WERI-Rb-1 (cell line): ENCODE measurements at places on chromosomes 6 and 20.

- no peak for DNase-seq
These were observed at the start of gene HLA-DPB1 for GRCh38 chr6:33075568-33076405. TSS of gene HLA-DPB1 (plus strand) at chr6:33075990. CDS start at chr6:33076042, 52 bp downstream.

DNA sequence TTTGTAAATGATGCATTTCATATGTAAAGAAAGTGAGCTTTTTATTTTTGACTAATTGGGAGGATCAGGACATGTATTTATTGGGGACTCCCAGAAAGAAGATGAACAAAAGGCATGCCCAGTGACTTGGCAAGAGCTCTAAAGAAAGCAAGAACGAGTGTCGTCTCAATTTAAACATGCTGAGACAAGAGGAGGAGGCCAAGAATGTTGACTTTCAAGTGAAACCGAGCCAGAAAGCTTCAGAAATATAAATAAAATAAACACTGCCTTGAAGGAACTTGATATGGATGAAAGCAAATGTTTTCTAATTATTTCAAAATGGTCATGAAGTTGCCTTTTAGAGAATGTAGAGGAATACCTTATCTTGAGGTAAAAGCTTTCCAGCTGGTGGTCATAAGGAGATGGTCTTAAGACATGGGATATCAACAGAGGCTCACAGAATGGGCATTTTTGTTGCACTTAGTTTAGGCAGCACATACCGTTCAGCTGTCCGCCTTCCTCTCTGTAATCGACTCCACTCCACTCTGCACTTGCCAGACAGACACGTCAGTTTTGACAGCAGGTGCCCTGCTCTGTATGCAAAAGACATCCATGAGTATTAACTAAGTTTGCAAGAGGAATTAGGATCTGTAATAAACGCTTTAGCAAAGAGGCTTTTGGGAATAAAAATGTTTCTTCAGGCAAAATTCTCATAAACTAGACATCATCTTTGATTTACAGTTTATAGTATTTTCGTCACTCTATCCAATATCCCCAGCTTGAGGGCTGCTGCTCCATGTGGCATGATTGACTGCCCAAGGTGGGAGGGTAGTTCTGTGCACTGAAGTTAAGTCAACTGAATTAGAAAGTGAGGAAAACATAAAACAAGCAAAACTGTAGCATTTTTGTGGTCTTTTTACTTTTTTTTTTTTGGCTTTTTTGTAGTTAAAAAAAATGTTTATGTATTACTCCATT, 613.1 kb downstream of the PKHD1 start:
- DNase-seq: no peak

DNA sequence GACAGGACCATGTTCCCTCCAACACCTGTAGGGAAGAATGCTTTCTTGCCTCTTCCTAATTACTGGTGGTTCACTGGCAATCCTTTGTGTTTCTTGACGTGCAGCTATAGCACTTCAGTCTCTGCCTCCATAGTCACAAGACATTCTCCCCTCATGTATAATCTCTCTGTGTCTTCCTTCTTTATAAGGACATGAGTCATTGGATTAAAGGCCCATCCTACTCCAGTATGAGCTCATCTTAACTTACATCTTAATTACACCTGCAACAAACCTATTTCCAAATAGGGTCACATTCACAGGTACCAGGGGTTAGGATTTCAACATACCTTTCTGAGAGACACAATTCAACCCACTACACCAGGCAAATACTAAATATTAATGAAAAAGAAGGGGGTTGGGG, 213.6 kb downstream of the RNGTT start:
- DNase-seq: no peak

DNA sequence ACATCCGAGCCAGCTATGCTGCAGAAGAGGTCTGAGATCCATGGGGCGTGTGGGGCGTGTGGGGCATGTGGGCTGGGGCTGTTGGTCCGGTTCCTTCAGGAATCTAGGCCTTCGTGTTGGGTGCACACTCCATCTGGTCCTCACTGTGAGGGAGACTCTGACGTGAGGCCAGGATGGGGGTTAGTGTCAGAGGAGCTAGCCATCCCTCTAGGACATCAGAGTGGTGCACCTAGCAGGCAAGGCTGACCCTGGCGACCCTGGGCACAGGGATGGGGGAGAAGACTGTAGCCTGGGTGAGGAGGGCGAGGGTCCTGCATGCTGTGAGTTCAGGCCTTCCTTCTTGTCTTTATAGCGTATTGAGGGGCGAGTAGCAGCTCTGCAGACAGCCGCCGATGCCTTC, 8.7 kb upstream of the PTPRA start:
- DNase-seq: no peak

DNA sequence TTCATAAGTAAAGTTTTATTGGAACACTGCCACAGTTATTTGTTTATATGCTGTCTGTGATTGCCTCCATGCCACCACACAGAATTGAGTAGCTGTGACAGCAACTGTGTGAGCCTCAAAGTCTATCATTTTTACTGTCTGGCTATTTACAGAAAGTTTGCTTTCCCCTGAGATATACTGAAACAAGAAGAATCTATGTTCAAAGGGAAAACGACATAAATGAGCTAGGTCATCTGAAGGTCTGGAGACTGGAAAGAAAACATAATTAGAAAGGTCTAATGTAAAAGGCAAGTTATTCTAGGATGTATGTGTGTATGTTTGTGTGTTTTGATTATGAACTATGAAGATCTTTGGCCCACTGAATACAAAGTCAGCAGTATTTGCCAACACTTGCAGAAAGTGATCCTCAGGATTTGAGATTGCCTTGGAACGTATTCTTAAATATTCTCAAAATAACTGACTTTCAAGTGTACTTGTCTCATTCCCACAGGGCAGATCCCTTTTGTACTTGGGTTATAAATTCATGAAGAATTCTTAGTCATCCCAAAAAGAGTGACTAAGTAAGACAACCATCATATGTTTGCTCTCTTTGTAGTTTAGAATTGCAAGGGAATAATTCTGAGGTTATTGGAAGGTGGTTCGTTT, 677.7 kb downstream of the DOK5 start:
- no peak for DNase-seq

- DNase-seq: no peak
These were observed 9.9 kb downstream of the FOXF2 start for GRCh38 chr6:1399085-1399780.

GRCh38 chr6:24228681-24229255, 102.8 kb downstream of the NRSN1 start:
- DNase-seq: no peak

- DNase-seq: no peak
These were observed 45.5 kb upstream of the NXT1 start for GRCh38 chr20:23305098-23305497.

GRCh38 chr20:37265152-37265551, 3.5 kb upstream of the GHRH start:
- DNase-seq: no peak

DNA sequence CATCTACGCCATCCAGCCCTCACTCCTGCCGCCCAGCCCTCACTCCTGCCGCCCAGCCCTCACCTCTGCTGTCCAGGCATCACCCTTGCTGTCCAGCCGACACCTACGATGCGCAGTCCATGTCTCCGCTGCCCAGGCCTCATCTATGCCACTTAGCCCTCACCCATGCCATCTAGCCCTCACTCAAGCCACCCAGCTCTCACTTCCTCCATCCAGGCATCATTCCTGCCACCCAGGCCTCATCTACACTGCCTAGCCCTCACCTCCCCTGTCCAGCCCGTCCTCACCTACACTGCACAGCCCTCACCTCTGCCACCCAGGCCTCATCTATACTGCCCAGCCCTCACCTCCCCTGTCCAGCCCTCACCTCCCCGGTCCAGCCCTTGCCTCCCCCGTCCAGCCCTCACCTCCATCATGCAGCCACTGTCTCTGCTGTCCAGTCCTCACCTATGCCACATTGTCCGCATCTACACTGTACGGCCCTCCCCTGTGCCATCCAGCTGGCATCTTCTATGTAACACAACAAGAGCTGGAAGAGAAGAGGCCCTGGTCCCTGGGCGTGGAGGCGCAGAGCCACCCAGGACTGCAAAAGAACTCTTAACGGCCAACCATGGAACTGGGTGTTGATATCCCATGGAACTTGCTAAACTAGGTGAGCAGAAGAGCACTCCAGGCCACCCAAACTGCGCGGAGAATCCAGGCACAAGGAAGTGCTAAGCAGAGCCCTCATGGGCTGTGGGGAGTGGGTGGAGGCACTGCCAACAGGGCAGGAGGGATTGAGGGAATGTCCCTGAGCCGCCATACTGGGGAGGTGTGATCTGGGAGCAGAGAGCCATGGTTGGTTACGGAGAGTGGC, 31.0 kb downstream of the RNASET2 start:
- DNase-seq: no peak

GRCh38 chr6:90488816-90489215, 98.1 kb downstream of the MAP3K7 start:
- DNase-seq: no peak

DNA sequence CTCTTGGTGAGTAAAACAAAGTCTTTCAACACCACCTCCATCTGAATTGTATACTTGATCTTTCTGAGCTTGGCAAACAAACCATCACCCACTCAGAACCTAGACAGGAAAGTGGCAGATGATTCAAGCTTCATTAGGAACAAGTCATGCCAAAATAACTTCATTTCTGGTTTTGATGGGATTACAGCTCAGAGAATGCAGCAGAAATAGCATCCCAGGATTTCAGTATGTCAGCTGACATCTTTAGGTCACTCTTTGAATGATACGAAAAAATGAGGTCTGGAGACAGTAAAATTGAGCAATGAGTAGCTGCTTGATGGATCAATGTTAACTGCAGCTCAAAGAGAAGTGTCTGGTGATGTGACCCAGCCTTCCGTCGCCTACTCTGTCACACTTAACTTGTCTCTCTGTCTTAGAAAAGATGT, 92.4 kb downstream of the GJA10 start:
- no peak for DNase-seq

DNA sequence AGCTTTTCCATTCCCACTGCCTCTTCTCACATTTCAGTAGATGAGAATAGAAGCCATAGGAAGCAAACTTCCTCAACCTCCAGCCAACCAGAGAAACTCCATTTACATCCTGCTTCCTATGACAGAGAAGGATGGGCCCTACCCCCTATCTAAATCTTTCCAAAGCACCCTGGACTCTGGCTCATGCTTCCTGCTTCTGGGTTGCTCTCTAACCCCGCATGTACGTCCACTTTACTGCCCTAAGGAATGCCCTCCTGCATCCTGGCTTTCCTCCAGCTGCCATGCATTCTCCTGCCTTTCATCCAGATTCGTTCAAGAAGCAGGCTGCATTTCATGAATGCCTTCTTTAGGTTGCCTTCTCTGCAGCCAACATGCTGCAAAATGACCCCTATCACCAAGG, 91.9 kb downstream of the FAM217A start:
- no peak for DNase-seq

GRCh38 chr6:167108278-167108677, 14.6 kb upstream of the CCR6 start:
- no peak for DNase-seq

- no peak for DNase-seq
These were observed 13.9 kb downstream of the RAMACL start for GRCh38 chr6:166572370-166573261.

- DNase-seq: no peak
These were observed 845 bp downstream of the HLA-DPA1 start for GRCh38 chr6:33072508-33073100.

DNA sequence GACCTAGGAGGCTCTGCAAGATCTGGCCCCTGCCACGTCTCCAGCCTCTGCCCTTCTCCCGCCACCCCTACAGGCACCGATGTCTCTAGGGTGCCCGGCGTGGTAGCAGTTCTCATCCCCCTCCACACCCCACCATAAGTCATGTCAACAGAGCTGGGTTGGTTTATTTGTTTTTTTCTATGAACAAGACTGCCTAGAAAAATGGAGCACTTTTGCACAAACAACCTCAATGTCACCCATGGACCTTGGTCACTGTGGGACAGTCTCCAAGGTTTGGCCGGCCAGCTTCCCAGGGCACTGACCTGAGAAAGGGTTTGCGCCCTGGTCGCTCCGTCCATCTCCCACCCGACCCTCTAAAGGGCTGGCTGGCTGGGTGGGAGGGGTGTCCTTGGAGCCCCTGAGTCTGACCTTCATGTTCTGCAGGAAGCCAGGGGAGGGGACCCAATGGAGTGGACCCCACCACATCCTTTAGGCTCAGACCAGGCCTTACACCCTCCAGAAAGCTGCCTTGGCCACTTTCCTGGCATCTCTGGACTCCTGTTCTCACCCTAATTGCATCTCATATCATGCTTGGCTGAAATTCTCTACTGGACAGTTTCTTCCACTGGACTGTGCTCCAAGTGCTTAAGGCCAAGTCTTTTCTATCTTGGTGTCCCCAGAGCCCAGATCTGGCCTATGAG, 104.8 kb upstream of the PTPN1 start:
- no peak for DNase-seq

DNA sequence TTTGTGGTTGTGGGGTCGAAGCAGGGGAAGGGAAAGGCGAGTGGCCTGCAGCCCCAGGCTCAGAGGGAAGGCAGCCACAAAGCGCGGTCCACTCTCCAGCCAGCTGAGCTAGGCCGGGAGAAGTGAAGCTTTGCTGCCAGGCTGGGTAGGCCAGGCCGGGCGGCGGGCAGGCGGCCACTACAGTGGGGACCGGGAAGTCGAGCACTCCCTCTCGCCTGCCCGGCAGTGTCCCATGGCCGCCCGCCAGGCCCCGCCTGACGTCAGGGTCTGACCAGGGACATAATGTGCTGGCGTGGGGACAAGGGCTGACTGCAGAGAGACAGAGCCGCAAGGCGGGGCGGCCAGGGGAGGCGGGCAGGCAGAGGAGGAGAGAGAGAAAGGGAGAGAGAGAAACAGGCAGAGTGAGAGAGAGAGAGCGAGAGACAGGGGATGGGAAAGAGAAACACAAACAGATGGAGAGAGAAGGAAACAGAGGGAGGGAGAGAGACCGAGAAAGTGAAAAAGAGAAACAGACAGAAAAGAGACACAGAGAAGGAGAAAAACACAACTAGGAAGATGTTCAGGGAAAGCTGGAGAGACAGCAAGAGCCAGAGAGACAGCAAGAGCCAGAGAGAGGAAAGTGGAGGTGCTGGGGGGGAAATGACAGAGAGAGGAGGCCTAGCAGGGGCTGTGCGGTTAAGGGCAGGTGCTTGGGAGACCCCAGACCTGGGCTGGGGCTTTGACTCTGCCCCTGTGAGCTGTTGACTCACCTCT, 94.5 kb upstream of the PTPN1 start:
- DNase-seq: no peak

DNA sequence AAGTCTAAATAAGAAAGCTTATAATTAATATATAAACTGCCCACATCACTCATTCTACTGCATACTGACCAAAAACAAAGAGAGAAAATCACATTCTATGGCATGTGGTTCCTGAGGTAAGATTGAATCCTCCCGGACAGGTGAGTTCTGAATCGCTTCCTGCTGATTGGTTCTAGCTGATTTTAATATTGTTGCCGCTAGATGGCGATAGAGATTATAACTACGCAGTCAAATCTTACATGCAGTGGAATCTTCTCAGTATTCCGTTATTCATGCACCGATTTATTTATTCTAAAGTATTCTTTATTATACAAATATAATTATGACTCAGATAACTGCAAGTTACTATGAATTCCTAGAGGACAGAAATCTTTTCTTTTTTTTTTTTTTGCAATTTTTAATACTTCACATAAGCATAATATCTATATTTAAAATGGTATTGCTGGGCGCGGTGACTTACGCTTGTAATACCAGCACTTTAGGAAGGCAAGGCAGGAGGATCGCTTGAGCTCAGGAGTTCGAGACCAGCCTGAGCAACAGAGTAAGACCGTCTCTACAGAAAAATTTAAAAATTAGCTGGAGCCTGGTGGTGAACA, 24.2 kb upstream of the TMX4 start:
- DNase-seq: peak; percentile 19

GRCh38 chr6:161503570-161503969, 229.7 kb upstream of the AGPAT4 start:
- DNase-seq: no peak
